ENCODE measurements at places on chromosomes 2 and 18. TPM values are rescaled to one million over a fixed set of nuclear protein-coding genes. Genes with fewer than 3 reads are reported as not detected.

- DNase-seq = no peak
Observed at GRCh38 chr2:239581352-239581901, 180.6 kb upstream of the HDAC4 start.

- DNase-seq = no peak
Observed at GRCh38 chr2:233817995-233818638, 36.2 kb downstream of the HJURP start.

Gene EML6
- total RNA-seq = 0.23 TPM

DNA sequence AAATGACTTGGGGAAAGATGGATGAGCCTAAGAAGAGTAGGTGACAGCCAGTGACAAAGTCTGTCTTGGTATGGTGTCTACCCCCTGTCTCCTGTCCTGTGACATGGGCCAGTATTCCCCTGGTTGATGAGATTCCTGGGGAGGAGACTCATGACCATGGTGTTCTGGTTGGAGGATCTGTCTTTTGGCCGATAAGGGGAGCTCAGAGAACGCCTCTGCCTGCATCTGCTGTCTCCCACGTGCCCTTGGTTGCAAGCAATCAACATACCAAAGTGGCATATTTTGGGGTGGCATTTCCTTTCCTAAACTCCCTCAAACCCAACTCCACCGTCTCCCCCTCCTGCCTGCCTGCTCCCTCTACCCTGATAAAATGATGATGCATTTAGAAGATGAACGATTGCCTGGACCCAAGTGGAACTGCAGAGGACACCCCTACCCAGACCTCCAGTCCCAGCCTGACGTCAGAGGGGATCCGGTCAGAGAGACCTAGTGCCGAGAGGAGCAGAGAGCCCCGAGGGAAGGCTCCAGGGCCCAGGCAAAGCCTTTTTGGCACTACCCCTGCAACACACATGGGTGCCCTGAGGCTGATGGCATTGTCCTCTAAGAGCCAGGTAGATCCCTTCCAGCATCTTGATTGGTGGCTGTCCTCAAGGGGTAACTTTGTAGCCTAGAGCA lies 124.2 kb upstream of the MSH6 start:
- no peak for DNase-seq

DNA sequence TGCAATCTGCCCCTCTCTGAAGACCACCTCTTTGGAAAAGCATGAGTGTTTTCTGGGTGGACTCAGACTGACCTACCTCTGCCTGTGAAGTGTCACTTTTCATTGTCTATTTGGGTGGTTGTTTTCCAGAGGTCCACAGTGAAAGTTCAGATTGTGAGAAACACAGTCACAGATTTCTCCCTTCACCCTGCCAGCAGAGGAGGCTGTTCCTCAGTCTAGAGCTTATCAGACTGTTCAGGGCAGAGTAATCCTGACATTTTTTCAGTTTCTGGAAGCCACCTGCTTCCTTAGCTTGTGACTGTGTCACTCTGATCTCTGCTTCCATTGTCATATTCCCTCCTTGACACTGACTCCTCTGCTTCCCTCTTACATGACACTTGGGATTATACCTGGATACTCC lies 55.4 kb upstream of the RMP24 start:
- DNase-seq = no peak

Gene DCC
- 2.0 TPM for total RNA-seq

- DNase-seq = no peak
Observed at GRCh38 chr18:37552286-37552685, 13.3 kb downstream of the CELF4 start.

Gene WNT10A
- 2.5 TPM for total RNA-seq

Measured in astrocyte (in vitro differentiated cells and primary cell).